AG04449 (cell line): ENCODE measurements at places on chromosomes 16 and 17.

- no peak for DNase-seq
These were observed at the start of gene SMIM22 for GRCh38 chr16:4795181-4795827. Gene SMIM22 (plus strand): TSS chr16:4795369. CDS start chr16:4795735, 366 bp downstream.

DNA sequence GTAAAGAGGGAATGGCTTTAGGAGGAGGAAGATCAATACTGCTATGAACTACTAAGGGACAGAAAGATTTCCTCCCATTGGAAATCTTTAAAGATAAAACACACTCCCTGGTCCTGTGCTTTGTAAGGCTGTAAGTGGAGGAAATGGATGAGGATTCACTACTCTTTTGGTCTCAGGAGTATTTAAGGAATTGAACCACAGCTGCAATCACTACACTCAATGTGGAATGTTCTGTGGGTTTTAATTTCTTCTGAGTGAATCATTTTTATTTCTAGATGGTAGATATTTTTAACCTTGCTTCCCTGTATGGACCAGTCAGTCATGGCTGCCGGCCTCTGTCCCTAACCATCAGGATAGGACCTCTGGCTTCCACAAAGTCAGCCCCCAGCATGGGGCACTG, 65.6 kb downstream of the SDR42E1 start:
- DNase-seq: peak; percentile 21

- no peak for DNase-seq
These were observed 412.1 kb downstream of the RBFOX1 start for GRCh38 chr16:7744546-7745264.

DNA sequence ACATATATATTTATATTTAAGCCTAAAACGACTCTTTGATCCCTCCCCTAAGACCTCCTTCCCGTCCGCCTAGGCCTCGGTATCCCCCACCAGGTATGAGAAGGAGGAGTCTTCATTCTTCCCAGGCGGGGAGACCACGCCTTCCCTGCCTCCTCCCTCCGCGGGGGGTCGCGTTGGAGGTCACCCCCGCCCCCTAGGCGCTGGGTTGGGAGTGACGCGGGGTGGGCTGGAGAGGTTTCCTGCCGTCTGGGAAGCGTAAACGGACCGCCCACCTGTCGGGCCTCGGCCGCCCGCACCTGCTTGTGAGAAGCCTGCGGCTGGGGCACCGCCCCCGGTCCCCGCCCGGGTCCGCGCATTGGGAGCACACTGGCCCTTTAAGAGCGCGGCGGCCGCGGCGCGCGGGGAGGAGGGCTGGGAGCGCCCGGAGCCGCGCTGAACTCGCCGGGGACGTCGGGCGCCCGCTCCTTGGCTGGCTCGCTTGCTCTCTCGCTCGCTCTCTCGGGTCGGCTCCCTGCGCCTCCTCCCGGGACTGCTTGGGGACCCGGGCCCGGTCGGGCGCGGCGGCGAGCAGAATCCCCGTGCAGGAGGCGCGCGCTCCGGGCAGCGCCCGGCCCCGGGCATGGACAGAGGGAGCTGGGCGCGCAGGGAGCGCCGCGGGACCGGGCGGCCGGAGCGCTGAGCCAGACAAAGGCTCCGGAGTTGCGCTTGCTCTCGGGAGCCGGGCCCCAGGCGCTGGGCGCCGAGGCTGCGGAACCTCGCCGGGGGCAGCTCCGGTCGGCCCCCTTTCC, at the start of gene MMP15:
Gene MMP15, plus strand, starts transcription at position 404 of the 788 bp plus-strand sequence. CDS start 597 bp downstream, outside the sequence.
- no peak for DNase-seq

DNA sequence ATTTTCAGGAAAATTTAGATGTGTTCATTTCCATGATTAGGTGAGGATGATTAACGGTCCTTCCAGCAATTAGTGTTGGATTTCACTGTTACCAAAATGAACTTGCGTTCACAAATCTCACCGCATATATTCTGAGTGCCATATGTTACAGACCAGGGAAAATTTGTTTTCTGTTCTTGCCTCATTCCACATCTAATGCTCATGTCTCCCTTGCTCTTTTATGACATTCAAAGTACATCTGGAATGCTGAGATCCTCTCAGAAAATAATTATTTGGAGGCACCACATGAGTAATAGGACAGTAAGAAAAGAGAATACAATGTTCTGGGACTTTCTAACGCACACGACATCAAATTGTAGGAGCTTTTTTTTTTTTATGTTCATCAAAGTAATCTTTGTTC, 406.5 kb downstream of the SHISA9 start:
- no peak for DNase-seq

DNA sequence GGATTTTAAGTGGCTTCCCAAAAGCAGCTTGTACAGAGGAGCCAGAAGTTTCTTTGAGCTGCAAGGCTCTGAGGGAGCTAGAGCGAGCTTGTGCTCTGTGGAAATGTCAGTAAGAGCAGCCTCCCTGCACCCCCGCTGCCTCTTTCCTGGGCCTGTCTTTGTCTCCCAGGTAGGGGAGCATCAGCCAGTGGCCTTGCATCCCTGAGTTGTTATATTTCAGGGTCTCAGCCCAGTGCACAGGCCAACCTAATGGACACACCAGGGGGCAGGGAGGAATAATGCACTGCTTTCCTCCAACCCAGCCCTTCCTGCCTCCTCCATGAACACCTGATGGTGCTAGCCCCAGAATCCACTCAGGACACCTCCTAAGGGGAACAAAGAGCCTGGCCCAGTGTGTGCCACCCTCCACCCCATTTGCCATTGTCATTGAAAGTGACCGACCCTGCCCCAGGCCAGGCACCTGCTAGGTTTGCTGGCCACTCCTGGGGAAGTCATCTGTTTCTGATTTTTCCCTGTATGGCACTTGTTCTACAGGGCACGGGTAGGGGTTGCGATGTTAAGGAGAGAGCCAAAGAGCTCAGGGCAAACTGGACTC, 6.3 kb downstream of the TPPP3 start:
- no peak for DNase-seq

GRCh38 chr16:88315543-88316105, 67.1 kb upstream of the ZNF469 start:
- DNase-seq: no peak

GRCh38 chr16:56889206-56889605, 24.2 kb downstream of the SLC12A3 start:
- no peak for DNase-seq

- DNase-seq: no peak
These were observed 25.8 kb upstream of the ABCC3 start for GRCh38 chr17:50608700-50609379.

- no peak for DNase-seq
These were observed 29.9 kb downstream of the ABCC12 start for GRCh38 chr16:48125888-48126287.

DNA sequence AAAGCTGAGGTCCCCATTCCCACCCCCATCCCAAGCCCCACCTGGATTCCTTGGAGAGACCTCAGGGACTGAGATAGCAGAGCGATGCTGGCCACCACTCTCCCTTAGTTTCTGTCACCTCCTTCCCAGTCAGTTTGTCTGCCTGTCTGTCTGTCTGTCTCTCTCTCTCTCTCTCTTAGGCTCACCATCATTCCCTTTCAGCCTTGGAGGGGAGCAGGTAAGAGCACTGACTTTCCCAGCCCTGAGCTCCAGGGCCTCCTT, 5.9 kb downstream of the CD300LB start:
- no peak for DNase-seq

DNA sequence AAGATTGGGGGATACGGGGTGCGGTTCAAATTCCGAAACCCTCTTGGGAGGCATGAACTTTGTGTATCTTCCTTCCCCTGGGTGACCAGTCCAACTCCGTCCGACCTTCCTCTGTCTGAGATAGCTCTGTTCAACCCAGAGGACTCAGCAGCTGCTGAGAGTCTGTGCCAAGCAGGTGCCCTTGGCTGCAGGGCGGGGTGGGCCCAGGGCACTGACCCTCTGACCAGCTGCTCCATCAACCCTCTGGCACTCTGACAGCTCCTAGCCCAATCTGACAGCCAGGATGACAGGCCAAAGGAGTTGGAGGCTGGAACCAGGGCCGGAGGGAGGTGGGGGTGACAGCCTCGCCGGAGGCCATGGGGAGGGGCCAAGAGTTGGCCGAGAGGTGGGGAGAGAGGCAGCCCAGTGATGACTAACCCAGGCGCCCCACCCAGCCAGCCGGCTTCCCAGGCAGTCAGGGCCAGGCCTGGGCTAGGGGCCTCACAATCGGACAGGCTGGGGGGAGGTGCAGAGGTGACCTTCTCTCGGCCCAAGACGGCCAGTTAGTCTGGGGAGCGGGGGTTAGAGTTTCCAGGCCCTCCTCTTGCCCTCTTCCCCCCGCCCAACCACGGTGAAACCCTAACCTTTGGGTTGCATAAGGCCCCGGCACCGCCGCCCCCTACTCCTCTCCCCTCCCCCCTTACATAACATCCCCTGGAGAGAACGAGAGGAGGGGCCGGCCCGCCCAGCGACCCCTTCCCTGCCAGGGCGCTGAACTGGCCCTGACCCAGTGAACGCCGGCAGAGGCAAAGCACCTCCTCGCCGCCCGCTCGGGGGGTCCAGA, 5.0 kb upstream of the TLCD2 start:
- peak; percentile 57 for DNase-seq

DNA sequence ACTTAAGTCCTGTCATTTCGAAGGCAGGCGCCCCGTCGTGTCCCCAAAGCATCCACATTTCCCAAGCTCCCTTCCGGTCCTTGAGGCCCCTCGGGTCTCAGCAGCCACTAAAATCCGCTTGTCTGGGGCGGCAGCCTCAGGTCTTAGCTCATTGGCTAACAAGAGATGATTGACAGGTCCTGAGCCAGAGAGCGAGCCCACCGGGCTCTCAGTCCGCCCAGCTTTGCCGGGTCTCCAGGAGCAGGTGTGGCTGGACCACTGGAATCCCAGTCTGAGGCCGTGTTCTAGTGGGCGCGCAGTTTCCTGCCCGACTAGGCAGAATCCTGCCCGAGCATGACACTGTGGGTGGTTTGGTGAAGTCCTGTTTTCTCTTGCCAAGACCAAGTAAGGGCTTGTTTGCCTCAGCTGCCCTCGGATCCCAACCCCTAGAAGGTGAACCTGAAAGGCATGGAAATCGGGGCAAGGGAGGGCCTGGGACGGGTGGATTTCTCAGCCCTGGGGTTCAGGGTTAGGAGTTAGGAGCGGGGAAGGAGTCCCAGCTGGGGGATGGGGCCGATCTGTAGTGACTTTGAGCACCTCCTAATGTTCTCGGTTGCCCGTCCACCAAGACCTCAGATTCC, 42.8 kb downstream of the MRC2 start:
- DNase-seq: no peak

DNA sequence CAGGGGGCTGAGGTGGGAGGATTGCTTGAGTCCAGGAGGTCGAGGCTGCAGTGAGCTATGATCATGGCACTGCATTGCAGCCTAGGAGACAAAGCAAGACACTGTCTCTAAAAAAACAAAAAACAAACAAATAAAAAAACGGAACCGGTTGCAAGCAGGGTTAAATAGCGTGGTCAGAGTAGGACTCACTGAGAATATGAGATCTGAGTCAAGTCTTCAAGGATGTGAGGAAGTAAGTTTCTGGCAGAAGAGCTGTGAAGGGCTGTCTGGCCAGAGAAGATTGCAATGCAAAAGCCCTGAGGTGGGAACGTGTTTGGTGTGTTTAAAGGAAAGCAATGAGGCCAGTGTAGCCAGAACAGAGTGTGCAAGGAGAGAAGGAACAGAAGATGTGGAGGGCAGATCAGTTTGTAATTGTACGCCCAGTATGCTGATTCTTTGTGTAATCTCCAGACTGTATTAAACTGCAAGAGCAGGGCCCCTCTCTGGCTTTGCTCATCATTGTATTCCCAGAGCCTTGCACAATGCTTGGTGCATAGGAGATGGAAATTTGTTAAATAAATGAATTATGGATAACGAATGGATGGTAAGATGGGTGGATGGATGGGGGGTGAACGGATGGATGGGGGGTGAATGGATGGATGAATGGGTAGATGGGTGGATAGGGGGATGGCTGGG, 6.3 kb downstream of the G6PC1 start:
- DNase-seq: no peak

DNA sequence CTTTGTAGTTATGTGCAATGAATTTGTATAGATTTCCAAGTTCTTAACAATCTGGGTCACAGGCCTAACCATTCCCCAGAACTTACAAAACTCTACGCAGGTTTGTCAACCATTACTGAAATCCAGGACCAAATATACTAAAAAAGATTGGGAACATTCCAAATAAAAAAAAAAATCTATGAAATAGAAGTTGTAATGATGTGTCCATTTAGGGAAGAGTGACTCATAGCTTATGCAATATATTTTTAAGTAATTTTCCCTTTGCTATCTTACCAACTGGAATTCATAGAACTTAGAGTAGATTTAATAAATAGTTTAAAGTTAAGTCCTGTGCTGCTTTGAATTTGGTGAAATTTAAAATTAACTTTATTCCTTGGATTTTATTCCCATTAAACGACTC, 393.2 kb downstream of the PMP22 start:
- DNase-seq: no peak

DNA sequence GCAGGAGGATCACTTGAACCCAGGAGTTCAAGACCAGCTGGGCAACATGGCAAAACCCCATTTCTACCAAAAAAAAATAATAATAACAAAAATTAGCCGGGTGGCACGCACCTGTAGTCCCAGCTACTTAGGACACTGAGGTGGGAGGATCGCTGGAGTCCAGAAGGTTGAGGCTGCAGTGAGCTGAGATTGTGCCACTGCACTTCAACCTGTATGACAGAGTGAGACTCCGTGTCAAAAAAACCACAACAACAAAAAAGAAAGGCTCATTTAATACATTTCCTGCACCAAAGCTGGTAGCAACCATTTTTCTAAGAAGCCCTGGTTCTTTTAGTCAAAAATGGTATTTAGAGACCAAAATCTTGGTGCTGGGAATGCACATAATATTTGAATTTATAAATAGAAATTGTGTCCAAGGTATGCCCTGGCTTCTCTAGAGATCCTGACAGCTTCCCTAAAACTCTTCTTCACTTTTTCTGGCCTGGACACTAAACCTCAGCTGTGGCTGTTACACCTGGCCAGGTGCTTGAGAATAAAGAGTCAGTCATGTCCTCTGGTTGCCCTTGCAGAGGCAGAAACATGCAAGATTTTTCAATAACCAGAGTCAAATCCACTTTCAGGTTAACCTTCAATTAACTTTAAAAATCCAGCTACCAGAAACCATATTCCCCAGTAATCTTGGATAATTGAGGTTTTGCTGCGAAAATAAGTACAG, 35.9 kb downstream of the SCNN1B start:
- DNase-seq: no peak

GRCh38 chr16:67662653-67663010, 1.9 kb downstream of the PARD6A start:
- no peak for DNase-seq

GRCh38 chr16:13463619-13464018, 456.3 kb upstream of the ERCC4 start:
- no peak for DNase-seq

GRCh38 chr17:69761011-69761410, 314.0 kb upstream of the KCNJ16 start:
- DNase-seq: no peak

- DNase-seq: no peak
These were observed 3.3 kb downstream of the GAS2L2 start for GRCh38 chr17:35749560-35750412.

GRCh38 chr16:72311426-72311825, 139.5 kb upstream of the PMFBP1 start:
- DNase-seq: no peak

DNA sequence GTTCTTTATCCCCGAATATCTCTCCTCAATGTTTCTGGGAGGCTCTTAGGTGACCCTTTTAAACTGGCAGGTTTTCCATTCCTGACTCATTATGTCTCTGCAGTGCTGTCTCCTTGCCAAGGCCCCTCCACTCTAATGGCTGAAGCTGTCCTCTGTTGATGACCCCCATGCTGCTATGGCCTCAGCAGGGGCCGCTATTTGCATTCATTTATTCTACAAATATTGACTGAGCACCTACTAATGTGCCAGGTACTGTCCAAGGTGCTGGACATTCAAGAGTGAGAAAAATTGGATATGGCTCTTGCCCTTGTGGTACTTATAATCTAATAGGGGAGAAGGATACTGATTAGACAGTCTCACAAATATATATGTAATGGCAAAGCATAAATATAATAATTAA, 55.4 kb downstream of the GP2 start:
- no peak for DNase-seq
